Activated CD4-positive, CD25-positive, alpha-beta regulatory T cell treated with anti-CD3 and anti-CD28 coated beads, Interleukin-2, amount 50 U/mL, for 72 hours (primary cell): ENCODE measurements at places on chromosomes 16 and 17.
A peak's percentile ranks its signal among the peaks of the same experiment; 100 is the strongest.

DNA sequence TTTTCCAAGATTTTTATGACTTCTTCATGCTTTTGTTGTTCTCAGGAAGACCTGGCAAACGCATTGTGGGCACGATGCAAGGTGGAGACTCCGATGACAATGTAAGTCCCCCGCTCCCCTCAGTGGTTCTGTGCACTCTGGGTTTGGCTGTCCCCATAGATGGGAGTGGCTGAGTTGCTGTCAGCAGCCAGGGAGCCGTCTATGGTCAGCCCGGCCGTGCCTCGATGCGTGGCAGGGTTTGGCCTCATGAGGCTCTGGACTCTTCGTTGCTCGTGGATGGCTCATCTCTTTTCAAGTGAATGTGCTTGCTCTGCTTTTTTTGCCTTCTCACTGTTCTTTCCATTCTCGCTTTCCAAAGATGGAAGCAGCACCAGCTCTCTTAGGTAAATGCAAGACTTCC lies 31.9 kb downstream of the CLUAP1 start:
- DNase-seq: no peak

DNA sequence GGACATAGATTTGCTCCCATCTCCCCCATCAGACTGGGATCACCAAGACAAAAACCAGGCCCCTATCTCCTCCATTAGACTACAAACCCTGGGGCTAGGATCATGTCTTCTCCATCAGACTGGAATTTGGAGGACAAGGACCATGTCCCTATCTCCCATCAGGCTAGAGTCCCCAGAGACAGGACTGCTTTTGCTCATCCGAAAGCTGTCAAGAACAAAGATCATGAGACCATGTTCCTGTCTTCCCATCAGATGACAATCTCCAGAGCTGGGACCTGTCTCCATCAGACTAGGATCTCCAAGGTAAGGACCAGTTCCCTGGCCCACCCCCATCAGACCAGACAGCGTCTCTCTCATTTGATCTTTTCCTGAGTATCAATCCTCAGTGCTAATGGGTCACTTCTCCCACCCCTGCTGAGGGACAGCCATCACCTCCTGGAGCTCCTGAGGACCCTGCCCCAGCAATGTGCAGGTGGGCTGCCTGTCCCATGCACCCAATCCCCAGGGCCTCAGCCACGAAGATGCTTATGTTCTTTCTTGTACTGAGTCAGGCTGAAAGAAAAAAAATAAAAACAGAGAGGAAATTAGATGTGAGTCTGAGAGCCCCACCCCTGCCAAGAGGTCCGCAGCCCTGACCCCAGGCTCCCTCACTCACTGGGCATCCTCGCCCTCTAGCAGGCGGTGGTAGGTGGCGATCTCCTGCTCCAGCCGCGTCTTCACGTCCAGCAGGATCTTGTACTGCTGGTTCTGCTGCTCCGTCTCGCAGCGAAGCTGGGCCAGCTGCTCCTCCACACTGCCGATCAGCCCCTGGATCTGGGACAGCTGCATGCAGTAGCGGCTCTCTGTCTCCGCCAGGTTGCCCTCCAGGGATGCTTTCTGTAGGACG lies 90.3 kb downstream of the GOSR1 start:
- no peak for DNase-seq

DNA sequence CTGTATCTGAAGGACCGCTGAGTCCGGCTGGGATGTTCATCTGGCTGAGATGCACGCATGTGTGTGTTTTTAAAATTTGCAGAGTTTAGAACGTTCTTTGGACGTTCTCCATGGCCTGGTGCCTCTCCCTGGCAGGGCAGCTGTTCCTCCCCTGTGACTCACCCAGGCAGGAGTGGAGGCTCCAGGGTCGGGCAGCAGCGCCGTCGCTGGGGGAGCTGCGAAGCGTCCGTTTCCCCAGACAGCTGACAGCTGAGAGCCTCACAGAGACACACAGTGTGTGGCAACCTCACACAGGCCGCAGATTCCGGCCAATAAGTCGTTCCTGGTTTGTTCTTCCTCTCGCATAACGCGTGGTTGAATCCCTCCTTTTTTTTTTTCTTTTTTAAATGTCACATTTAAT lies 80.6 kb downstream of the OR1D5 start:
- no peak for DNase-seq

- DNase-seq: peak; percentile 58
These were observed 14.9 kb downstream of the ELAC2 start for GRCh38 chr17:13002761-13003453.

- DNase-seq: peak; percentile 74
These were observed at the start of gene SKAP1 for GRCh38 chr17:48429638-48430586. SKAP1 (minus strand) TSS chr17:48430214.

- no peak for DNase-seq
These were observed 729 bp downstream of the P2RX5 start for GRCh38 chr17:3695129-3695722.

DNA sequence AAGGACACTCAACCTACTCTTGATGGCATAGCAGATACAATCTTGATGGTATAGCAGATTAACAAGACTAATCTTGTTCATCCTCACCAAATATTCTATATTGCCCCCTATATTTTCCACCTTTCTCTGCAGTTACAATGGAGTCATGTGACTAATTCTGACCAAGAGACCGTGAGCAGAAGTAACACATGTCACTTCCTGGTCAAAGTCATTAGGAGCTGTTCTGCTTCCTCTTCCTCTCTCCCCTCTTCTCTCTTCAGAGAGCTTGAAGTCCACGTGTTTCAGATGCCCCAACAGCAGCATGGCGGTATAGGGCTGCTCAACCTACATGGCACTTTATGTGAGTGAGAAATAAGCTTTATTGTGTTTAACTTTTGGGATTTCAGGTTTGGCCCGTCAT lies 55.3 kb upstream of the ERCC4 start:
- no peak for DNase-seq

- no peak for DNase-seq
These were observed 229.3 kb downstream of the SOX9 start for GRCh38 chr17:72350073-72350472.

- DNase-seq: no peak
These were observed 43.5 kb downstream of the CYB561 start for GRCh38 chr17:63402431-63403212.

DNA sequence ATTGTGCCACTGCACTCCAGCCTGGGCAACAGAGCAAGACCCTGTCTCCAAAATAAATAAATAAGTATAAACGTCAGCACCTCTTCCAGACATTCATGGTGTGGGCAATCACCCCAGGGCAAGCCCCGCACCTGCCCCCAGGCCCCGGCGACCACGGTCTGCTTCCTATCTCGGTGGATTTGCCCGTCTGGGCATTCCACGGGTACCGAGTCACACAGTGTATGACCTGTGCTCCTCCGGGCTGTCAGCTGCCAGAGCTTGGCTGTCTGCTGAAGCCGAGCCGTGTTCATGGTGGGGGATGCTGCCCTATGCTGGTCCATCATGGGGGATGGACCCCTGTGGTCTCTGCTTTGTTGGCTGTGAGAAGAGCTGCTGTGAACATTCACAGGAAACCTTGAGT lies 15.4 kb downstream of the CYBC1 start:
- DNase-seq: no peak

DNA sequence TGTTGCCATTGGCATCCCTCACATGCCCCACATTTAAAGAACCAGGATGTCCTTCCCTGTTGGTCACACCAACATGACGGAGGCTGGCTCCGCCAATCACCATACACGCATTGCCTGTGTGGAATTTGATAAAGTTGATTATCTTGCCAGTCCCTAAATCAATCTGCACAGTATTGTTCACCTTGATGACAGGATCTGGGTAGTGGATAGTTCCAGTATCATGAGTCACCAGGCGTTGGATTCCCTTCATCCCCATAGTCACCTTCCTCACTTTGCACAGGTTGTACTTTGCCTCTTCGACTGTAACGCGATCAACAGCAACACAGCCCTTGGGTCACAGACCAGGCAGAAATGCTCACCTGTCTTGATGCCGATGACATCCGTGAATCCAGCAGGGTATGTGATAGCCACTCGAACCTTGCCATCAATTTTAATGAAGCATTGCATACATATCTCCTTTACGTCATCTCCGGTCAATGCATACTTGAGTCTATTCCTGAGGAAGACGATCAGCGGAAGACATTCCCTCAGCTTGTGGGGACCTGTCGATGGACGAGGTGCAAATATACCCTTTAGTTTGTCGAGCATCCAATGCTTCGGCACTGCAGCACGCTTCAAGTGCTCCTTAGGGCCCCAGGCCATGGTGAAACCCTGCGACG lies 14.2 kb downstream of the CTRB2 start:
- no peak for DNase-seq

GRCh38 chr16:88705076-88705684 lies 1.0 kb downstream of the RNF166 start:
- no peak for DNase-seq
